Neural crest cell (in vitro differentiated cells): ENCODE measurements at places on chromosomes 12 and 14. TPM values are rescaled to one million over a fixed set of nuclear protein-coding genes. Genes with fewer than 3 reads are reported as not detected.

The SLC22A17 gene
- 39.4 and 42.4 TPM in 2 replicates for total RNA-seq

The CLEC1B gene
- not detected in 2 replicates for total RNA-seq

- no peaks in the 10 kb centered on the region for H3K27me3 ChIP-seq
- H3K36me3 ChIP-seq: no peaks in the 10 kb centered on the region
- DNase-seq: no peak
- H3K27ac ChIP-seq: no peak overlapping the region
These were observed 312.6 kb downstream of the BCL11B start for GRCh38 chr14:98959410-98959809.

- no peaks in the 10 kb centered on the region for H3K36me3 ChIP-seq
- H3K4me3 ChIP-seq: peak overlapping the region; percentile 98
- H3K27ac ChIP-seq: no peak overlapping the region
- H3K4me1 ChIP-seq: peaks cover 47% of the 10 kb centered on the region
- no peak for DNase-seq
These were observed 1.7 kb downstream of the ARHGAP5 start for GRCh38 chr14:32078858-32079216.

DNA sequence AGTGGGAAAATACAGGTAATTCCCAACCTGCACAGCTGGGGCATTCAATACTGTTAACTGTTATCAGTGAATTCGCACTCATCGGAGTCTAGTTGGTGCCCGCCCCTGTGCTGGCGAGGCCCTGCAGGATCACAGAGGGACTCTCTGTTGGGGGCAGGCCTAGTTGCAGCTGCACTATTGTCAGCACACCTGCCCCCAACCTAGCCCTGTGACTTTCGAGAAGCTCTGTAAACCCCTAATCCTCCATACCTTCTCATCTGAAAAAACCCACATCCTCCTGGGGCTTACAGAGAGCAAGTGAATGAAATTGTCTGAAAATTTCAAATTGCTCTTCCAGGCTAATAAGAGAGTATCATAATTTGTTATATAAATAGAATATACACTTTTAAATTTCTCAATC, 132.2 kb upstream of the NUDT4 start:
- no peak overlapping the region for H3K4me3 ChIP-seq
- H3K27ac ChIP-seq: no peak overlapping the region
- no peaks in the 10 kb centered on the region for H3K27me3 ChIP-seq
- no peaks in the 10 kb centered on the region for H3K36me3 ChIP-seq
- H3K4me1 ChIP-seq: peaks cover 4% of the 10 kb centered on the region
- no peak for DNase-seq

DNA sequence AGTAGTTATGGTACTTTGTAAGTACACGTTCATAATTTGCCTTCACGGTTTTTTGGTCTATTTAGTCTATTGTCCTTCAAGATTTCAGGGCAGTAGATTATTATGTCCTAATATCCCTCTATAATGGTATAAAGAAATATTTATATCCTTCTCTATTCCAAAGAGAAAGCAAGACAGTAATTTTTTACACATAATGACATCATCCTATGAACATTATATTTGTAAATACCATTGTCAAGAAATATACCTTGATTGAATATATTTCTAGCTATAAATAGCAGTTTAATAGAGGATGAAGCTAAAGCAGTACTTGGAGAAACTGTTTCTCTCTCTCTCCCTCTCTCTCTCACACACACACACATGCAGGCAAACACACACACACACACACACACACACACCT, 77.0 kb downstream of the C12orf50 start:
- no peak for DNase-seq
- H3K27ac ChIP-seq: peak overlapping the region; percentile 6
- no peaks in the 10 kb centered on the region for H3K36me3 ChIP-seq
- no peak overlapping the region for H3K4me3 ChIP-seq
- H3K27me3 ChIP-seq: no peaks in the 10 kb centered on the region

DNA sequence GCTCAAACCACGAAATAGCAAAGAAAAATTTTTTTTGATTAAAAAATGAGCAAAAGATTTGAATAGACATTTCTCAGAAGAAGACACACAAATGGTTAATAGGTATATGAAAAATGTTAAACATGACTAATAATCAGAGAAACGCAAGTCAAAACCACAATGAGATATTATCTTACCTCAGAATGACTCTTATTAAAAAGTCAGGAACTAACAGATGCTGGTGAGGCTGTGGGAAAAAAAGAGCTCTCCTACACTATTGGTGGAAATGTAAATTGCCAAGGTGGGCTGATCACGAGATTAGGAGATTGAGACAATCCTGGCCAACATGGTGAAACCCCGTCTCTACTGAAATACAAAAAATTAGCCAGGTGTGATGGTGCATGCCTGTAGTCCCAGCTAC, 315.5 kb upstream of the FLRT2 start:
- H3K27ac ChIP-seq: no peak overlapping the region
- DNase-seq: no peak
- no peak overlapping the region for H3K4me3 ChIP-seq
- H3K4me1 ChIP-seq: no peaks in the 10 kb centered on the region

DNA sequence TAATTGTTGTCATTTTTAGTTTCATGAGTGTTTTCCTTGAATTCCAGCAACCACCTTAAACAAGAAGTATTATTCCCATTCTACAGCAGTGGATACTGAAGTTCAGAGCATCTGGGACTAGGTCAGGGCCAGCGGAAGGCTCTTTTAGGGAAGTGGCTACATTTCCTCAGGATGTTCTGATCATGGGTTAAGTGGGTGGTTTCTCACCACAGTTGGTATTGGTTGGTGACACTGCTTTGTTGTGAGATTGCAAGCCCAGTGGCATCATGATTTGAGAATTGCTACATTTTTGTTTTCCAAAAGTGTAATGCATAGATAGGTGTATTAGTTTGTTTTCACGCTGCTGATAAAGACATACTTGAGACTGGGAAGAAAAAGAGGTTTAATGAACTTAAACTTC, 47.1 kb downstream of the SYNE2 start:
- peaks cover 20% of the 10 kb centered on the region for H3K4me1 ChIP-seq
- DNase-seq: no peak
- no peak overlapping the region for H3K4me3 ChIP-seq
- peaks cover 10% of the 10 kb centered on the region for H3K36me3 ChIP-seq

DNA sequence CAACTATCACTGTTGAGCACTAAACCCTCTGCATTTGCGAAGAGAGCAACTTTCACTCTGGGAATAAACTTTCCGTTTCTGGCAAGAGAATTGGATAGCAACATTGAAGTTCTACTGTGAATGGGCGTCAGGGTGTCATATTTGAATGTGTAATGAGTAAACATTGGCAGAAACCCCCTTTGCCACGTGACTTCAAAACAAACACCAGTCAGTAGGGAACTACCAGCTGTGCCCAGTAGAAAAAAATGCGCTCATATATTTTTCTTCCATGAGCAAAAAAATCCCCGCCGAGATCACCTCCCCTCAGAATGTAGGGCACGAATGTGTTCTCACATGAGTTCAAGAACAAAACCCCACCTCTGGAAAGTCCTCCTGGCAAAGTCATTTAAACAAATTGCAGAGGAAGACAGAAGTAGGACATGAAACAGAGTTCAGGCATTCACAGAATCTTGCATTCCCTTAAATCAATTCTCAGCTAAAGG, 80.6 kb downstream of the BTG1 start:
- peaks cover 4% of the 10 kb centered on the region for H3K36me3 ChIP-seq
- no peak for DNase-seq
- H3K4me3 ChIP-seq: no peak overlapping the region
- H3K27ac ChIP-seq: no peak overlapping the region
- H3K27me3 ChIP-seq: no peaks in the 10 kb centered on the region
- peaks cover 37% of the 10 kb centered on the region for H3K4me1 ChIP-seq

DNA sequence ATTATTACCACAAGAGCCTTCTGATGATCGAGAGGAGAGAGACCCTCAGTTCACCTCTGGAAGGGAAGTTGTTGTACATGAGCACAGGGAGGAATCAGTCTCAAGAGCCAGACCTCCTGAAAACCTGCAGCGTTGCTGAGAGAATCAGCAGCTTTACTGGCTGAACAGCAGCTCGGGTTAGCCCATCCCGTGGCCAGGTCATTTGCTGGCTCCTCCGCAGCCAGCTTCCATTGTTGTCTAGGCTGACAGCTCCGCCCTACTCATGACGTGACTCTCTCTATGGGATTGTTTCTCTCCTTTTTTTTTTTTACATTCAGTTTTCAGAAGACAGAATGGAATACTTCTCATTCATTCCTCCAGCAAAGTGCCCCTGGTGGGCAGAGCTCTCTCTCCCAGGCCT, 69.9 kb downstream of the TGFB3 start:
- H3K4me1 ChIP-seq: peaks cover 28% of the 10 kb centered on the region
- H3K27ac ChIP-seq: no peak overlapping the region
- no peaks in the 10 kb centered on the region for H3K27me3 ChIP-seq
- peak; percentile 35 for DNase-seq

GRCh38 chr14:104284107-104284592, 145.8 kb downstream of the KIF26A start:
- no peak overlapping the region for H3K27ac ChIP-seq
- H3K27me3 ChIP-seq: no peaks in the 10 kb centered on the region
- H3K4me3 ChIP-seq: no peak overlapping the region
- H3K36me3 ChIP-seq: no peaks in the 10 kb centered on the region
- DNase-seq: no peak

- no peak overlapping the region for H3K27ac ChIP-seq
- no peaks in the 10 kb centered on the region for H3K36me3 ChIP-seq
- H3K4me1 ChIP-seq: peaks cover 25% of the 10 kb centered on the region
- DNase-seq: no peak
These were observed 70.8 kb upstream of the TMCC3 start for GRCh38 chr12:94721173-94721572.

DNA sequence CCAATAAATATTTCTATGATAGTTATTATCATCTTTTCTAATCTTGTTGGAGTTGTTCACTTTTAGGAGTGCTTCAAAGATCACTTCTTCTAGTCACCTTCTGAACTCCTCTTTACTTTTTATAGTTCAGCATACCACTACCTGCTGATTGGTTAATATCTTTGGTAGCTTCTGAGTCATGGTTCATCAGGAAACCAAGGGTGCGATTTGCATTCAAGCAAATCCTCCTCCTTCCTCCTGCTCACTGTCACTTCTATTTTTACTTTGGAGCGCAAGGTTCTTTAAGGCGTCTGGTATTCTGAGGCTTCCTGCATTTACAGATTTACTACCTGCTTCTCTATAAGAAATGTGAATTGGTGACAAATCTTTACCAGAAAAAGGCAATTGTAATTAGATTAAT, 24.0 kb downstream of the SYT1 start:
- no peaks in the 10 kb centered on the region for H3K27me3 ChIP-seq
- no peak overlapping the region for H3K4me3 ChIP-seq
- no peaks in the 10 kb centered on the region for H3K4me1 ChIP-seq
- no peak for DNase-seq
- no peak overlapping the region for H3K27ac ChIP-seq
- H3K36me3 ChIP-seq: no peaks in the 10 kb centered on the region

DNA sequence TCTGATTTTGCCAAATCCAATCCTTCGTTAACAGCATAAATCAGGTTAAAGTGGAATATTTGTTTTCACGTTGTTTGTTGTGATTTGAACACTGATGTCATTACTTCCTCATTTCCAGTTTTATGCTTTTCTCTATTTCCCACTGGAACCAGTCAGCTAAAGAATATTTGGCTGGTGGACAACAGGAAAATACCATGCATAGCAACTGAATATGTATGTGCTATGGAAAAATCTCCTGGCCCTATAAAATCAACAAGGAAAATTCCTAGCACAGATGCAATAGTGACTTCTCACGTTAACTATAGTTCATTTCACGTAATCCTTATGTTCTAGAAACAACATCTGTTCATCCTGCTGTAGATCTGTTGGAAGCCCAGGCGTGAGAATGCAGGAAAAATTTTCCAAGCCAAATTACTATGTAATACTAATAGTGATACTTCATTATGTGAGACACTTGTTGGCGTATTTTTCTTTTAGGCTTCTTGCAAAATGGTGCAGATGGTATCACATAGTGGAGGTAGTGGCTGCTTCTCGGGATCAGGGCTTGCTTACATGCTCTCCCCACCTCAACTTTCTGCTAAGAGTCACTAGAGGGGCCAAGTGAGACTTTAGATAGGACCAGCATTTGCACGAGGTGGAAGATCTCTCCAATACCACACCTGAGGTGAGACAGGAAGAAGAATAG, 86.3 kb upstream of the USP44 start:
- H3K27me3 ChIP-seq: no peaks in the 10 kb centered on the region
- no peaks in the 10 kb centered on the region for H3K36me3 ChIP-seq
- no peak overlapping the region for H3K27ac ChIP-seq
- H3K4me3 ChIP-seq: no peak overlapping the region
- no peak for DNase-seq

DNA sequence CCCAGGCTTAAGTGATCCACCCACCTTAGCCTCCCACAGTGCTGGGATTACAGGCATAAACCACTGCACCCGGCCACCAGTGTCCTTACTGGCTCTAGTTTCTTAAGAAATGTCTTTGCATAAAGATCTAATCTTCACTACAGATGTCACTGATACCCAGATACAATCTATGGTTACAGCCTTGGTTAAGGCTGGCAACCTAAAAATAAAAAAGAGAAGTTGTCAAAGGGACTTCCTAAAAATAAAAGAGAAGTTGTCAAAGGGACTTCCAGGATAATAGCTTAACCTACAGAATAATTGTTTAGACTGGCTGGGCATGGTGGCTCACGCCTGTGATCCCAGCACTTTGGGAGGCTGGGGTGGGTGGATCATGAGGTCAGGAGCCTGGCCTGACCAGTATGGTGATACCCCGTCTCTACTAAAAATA, 27.6 kb downstream of the ETFBKMT start:
- no peaks in the 10 kb centered on the region for H3K27me3 ChIP-seq
- H3K36me3 ChIP-seq: peaks cover 45% of the 10 kb centered on the region
- no peaks in the 10 kb centered on the region for H3K4me1 ChIP-seq
- H3K4me3 ChIP-seq: no peak overlapping the region

GRCh38 chr12:112408621-112409020, 784 bp downstream of the RPL6 start:
- H3K4me1 ChIP-seq: peaks cover 39% of the 10 kb centered on the region
- H3K27ac ChIP-seq: peak overlapping the region; percentile 100
- DNase-seq: no peak
- H3K4me3 ChIP-seq: peak overlapping the region; percentile 100
- no peaks in the 10 kb centered on the region for H3K27me3 ChIP-seq
